Spinal cord (tissue), 10 donors: ENCODE measurements at places on chromosomes 7 and 10. TPM values are rescaled to one million over a fixed set of nuclear protein-coding genes. Genes with fewer than 3 reads are reported as not detected.

DNA sequence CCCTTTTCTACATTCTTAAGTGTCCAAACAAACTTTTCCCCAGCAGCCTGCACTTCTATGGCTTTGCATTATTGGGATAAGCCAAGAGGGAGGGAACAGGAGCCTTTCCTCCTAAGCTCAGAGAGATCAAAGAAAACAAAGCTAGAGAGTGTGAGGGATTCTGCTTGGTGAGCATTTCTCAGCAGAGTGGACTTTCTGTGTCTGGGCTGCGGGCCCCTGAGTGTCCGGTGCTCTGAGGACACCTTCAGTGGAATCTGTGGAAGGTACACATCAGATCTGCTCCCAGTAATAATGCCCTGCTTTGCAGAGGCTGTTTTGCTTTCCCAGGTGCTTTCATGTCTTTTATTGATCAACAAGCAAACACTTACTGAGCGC, 50.2 kb downstream of the KCNMA1 start:
- no peak for DNase-seq
- no peaks in the 10 kb centered on the region for H3K27me3 ChIP-seq
- no peak overlapping the region for H3K27ac ChIP-seq
- no peak overlapping the region for H3K4me3 ChIP-seq
- H3K4me1 ChIP-seq, result peaks cover 4% of the 10 kb centered on the region

DNA sequence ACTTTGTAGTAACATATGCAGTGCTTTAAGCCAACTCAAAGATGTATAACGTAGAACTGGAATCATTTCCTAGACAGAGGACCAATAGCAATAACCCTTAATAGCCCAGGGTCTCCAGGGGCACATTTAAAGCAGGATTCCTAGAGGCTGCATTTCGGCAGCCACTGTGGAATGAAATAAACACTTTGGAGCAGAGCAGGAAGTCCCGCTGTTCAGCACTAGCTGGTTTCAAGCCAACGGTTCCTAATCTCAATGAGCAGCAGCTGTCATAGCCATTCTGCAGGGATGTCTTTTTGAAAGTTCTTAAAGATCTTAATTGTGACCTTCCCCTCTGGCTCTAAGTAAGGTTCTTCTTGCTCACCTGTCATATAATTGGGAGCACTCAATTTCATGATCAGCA, 18.4 kb upstream of the MACROH2A2 start:
- H3K36me3 ChIP-seq, result no peaks in the 10 kb centered on the region
- H3K27ac ChIP-seq, result no peak overlapping the region
- H3K4me1 ChIP-seq, result no peaks in the 10 kb centered on the region
- peak; percentile 92 for DNase-seq
- H3K4me3 ChIP-seq, result no peak overlapping the region

DNA sequence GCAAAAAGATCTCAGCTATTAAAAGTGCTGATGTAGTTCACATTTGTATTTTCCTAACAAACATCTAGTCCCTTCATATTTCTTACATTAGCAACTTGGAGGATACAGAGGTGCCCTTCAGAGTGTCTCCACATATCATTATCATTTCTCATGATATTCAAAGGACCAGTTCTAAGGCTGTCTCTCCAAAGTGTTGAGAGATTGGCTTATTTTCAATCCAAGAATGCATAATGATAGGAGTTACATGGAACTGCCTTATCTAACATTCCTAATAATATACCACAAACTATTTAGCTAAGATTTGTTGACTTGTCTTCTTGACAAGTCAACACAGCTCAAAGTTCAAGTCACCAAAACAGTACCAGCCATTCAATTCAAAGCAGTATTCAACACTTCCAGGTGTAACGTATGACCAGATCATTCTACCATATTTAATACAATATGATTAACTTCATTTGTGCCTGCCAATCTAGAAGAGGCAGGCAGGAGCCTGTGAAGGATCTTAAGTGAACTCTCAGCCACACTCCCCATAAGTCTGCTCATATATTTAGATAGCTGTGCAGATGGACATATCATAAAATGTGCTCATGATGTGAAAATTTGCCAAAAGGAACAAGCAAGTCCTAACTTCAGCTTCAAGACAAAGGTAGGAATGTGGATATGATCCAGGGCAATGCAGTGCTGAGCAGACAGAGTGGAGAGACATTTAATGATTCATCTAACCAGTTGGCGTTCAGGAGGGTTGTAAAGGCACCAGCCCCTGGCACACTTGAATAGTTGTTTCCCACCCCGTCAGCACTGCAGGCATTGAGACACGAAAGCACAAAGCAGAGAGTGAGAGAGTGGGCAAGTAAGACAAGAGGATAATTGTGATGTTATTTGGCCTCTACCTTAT, 108.3 kb downstream of the MTERF1 start:
- H3K27ac ChIP-seq, result no peak overlapping the region
- no peak overlapping the region for H3K4me3 ChIP-seq
- no peaks in the 10 kb centered on the region for H3K27me3 ChIP-seq
- no peak for DNase-seq
- H3K36me3 ChIP-seq, result no peaks in the 10 kb centered on the region

ASZ1 gene
- not detected for total RNA-seq
